ENCODE measurements at places on chromosomes 5 and 9.

- DNase-seq, result peak; percentile 58
These were observed 7.4 kb downstream of the KLF9 start for GRCh38 chr9:70407081-70407503.

- no peak for DNase-seq
These were observed 32.3 kb upstream of the NPM1 start for GRCh38 chr5:171355302-171355724.

DNA sequence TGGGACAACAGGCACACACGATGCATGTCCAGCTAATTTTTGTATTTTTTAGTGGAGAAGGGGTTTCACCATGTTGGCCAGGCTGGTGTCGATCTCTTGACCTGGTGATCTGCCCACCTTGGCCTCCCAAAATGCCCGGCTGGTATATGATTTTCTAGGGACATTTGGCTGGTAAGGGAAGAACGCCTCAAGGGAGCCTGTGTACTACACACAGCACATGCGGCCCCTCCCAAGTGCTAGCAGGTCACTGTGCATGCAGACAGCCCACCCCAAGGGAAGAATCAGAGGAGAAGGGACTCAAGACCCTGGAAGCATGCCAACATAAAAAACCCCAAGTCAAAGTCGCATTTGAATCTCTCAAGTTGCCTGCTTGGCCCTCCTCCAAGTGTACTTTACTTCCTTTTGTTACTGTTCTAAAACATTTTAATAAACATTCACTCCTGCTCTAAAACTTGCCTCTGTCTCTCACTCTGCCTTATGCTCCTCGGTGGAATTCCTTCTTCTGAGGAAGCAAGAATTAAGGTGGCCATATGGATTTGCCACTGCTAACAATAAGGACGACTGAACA is 24.3 kb upstream of the OTULINL start:
- no peak for DNase-seq

GRCh38 chr9:1619915-1620710 is 395.0 kb upstream of the SMARCA2 start:
- peak; percentile 20 for DNase-seq

- DNase-seq, result no peak
These were observed 28.5 kb downstream of the HRH2 start for GRCh38 chr5:175686396-175686795.

DNA sequence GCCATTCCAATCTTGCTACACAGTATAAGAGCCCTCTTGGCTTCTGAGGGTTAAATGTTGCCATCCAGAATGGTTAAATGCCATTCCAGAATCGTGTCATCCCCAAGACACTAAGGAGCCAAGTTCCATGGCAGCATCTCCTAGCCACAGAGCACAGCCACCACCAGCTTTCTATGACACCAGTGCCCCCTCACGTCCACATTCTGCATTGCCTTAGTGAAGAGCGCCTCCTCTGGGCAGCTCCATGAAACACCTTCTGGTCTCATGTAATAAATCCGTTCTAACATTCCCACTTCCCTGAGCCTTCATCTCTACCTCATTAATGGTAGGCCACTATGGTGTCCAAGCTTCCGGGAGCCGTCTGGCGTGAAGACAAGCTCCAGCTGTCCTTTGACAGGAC is 12.4 kb downstream of the CBY3 start:
- peak; percentile 55 for DNase-seq

- DNase-seq, result no peak
These were observed 477.9 kb downstream of the ACTL7B start for GRCh38 chr9:108377881-108378280.

DNA sequence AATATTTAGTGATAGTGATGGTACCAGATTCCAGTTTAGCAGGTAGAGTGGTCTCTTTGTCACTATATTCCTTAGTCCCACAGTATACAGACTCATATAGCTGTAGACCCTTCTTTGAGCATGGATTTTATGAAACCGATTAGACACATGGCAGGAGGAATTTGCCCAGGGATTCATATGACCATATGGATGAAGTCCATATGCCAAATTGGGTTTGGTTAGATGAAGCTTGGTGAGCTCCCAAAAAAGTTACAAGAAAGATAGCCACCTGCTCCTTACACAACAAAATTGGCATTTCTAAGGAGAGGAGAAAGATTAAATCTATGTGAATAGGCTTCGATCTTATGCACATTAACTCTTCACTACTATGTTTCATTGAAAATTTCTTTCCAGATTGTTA is 211.4 kb downstream of the CWC27 start:
- DNase-seq, result no peak

DNA sequence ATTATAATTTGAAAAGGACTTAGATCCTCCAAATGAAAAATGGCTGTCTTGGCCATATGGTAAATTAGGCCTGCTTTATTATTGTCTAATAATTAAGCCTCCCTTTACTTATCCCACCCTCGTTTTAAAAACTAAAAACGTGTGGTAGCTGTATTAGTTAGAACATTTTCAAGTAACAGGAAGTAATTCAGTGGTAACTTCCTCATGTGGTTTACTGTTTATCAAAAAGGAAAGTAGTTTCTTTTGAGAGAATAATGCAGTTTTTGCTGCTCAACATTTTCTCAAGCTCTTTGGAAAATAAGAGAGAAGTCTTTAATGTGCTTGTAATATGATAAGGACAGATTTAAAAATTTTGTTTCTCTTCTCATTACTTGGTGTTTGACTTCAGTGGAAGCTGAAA is 26.0 kb downstream of the ZCCHC7 start:
- DNase-seq, result no peak

DNA sequence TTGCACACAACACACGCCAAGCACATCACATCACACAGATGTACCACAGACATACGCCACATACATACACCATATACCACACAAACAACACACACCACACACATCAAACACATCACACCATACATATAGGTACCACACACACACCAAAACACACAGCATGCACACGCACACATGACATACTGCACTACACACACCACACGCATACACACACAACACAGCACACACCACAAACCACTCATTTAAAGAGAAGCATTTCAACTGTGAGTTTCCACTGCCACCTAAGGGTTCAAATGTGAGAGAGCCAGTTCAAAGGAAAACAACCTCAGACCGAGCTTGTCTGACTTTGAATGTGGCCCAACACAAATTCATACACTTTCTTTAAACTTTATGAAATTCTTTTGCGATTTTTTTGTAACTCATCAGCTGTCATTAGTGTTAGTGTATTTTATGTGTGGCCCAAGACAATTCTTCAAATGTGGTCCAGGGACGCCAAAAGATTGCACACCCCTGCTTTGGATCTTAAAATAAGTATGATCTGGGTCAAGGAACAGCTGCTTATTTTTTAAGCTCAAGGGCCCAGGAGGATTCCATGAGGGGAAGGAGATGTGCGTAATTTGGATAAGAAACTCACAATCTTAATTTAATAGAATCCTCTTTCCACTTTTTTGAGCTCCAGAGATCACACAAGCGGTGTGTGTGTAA is 494.6 kb downstream of the GADD45G start:
- no peak for DNase-seq

DNA sequence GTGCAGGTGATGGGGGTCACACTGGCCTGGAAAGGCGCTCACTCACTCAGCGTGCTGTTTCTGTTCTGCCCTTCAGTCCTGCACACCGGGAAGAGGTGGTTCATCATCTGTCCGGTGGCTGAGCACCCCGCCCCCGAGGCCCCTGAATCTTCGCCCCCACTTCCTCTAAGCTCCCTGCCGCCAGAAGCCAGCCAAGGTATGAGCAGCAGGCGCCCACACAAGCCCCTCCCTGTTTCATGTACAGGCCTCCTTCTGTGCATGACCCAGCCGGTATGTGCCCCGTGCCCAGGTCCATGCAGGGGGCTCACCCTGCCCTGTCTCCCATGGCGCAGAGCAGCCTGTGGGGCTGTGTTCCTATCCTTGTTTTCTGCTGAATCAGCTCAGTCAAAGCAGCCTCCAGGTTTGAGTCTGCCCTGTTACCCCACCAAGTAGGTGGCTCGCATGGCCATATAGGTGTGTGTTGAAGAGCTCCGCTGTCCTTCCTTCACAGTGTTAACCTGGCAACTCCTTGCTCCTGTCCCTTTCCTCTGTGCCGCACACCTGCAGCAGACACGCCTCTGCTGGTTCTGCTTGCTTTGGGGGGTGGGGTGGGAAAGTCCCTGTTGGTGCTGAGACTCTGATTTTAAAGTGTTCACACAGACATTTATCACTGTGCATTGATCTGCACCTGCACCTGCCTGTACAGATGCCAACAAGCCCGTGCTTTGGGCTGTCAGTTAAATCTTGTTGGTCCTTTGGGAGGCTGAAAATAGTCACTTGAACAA is 84.8 kb downstream of the WNK2 start:
- DNase-seq, result no peak

- DNase-seq, result no peak
These were observed 60.6 kb upstream of the FCN1 start for GRCh38 chr9:134978272-134978671.

DNA sequence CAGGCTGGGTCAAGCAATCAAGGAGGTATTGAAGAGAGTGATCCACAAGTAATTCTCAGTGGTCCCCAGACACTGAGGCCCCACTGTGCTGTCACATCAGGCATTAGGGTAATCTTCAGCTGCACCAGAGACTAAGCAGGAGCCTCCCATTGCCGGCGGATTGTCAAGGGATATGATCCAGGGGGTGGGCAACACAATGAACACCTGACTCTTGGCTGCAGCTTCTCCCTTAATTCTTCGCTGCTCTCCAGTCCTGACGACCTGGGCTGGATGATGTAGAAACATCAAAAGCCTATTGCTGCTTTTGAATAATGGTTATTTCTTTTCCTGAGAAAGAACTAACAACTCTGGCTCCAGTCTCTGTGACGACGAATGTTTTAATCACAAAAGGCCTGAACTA is 78.4 kb upstream of the IFNK start:
- no peak for DNase-seq

- no peak for DNase-seq
These were observed 68.6 kb downstream of the RFX3 start for GRCh38 chr9:3457175-3457574.

GRCh38 chr9:91807643-91808246 is 142.3 kb downstream of the ROR2 start:
- DNase-seq, result no peak

Measured in HT1080 (cell line).